Activated CD8-positive, alpha-beta memory T cell treated with anti-CD3 and anti-CD28 coated beads for 1 hour (primary cell): ENCODE measurements at places on chromosomes 3 and 15.

DNA sequence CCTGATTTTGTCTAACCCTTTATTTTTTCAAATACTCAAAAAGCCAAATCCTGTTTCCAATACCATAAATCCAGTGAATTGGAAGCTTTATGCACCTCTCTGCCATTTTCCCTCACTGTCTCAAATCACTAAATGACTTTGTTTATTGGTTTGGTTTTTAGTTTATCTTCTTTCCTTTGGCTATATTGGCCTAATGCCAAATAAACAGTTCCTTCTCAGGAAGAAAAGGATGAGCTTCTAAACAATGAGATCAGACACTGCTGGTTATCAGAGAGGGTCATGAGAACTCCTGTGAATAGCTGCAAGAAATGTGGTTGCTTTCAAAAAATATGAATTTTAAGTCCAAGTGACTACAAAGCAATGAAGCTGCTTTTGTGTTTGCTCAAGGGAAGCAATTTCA lies 359.9 kb downstream of the MECOM start:
- no peak for DNase-seq

GRCh38 chr3:22713936-22714335 lies 489.2 kb upstream of the UBE2E2 start:
- no peak for DNase-seq

- DNase-seq: no peak
These were observed 9.8 kb upstream of the TM4SF4 start for GRCh38 chr3:149464542-149465328.

DNA sequence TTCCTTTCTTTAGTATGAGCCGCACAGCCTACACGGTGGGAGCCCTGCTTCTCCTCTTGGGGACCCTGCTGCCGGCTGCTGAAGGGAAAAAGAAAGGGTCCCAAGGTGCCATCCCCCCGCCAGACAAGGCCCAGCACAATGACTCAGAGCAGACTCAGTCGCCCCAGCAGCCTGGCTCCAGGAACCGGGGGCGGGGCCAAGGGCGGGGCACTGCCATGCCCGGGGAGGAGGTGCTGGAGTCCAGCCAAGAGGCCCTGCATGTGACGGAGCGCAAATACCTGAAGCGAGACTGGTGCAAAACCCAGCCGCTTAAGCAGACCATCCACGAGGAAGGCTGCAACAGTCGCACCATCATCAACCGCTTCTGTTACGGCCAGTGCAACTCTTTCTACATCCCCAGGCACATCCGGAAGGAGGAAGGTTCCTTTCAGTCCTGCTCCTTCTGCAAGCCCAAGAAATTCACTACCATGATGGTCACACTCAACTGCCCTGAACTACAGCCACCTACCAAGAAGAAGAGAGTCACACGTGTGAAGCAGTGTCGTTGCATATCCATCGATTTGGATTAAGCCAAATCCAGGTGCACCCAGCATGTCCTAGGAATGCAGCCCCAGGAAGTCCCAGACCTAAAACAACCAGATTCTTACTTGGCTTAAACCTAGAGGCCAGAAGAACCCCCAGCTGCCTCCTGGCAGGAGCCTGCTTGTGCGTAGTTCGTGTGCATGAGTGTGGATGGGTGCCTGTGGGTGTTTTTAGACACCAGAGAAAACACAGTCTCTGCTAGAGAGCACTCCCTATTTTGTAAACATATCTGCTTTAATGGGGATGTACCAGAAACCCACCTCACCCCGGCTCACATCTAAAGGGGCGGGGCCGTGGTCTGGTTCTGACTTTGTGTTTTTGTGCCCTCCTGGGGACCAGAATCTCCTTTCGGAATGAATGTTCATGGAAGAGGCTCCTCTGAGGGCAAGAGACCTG lies 13.2 kb downstream of the GREM1 start:
- no peak for DNase-seq

DNA sequence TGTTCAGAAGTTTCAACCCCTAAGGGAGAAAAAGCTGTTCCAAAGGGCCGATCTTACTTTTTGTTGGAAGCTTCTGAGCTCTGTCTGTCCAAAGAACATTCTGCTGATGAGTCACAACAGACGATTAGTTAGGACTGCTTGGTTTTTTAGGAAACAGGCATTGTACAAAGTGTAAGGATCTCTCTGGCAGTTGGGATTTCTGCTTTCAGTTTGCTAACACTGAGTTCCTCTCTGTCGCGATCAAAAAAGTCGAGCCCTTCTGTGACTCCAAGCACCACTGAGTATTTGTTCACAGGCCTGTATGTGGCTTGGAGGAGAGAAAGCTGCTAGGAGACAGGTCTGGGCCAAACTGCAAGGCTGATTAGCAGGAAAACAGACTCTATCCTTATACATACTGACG lies 91.8 kb upstream of the PFN2 start:
- DNase-seq: no peak

GRCh38 chr15:77380033-77380432 lies 39.9 kb downstream of the PEAK1 start:
- DNase-seq: no peak

DNA sequence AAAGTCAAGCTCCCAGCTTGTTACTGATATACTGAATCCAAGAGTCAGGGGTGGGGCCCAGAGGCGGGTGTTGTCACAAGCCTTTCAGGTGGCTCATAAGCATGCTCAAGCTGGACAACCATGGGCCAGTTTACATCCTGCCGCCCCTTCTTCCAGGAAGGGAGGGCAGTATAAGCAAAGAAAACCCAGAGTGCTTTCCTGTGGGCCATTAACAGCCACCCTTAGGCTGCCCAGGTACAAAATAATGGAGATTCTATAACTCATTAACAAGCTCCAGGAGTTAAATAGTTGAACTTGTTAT lies 183.2 kb downstream of the NTRK3 start:
- DNase-seq: no peak

DNA sequence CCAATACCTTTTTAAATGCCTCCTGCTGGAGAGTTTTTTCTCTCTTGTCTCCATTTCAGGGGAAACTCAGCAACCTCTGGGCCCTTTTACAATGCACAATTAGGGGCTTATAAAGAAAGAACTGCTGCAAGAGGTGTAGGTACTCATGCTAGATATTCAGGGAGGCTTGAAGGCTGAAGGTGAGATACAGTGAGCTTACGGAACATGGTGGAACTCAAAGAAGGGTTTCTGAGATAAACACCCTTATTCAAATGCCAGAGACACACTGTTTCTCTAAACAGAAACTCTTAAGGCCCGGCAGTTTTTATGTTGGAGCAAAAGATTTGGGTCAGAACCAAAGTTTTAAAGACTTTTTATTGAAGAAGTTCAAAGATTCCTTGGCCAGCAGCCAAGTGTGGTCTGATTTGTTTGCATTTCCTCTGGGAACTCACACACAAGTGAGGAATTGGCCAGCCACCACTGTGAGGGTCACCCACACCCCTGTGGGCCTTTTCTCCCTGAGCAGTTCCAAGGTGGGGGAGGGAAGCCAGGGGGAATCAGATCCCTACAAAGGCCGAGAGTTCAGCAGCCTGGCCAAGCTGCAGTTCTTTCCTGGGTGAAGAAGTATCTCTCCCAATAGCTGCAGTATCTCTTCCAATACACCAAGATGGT lies 47.8 kb downstream of the TNFAIP8L3 start:
- DNase-seq: no peak

GRCh38 chr15:51299187-51300015 lies 39.0 kb downstream of the CYP19A1 start:
- no peak for DNase-seq

DNA sequence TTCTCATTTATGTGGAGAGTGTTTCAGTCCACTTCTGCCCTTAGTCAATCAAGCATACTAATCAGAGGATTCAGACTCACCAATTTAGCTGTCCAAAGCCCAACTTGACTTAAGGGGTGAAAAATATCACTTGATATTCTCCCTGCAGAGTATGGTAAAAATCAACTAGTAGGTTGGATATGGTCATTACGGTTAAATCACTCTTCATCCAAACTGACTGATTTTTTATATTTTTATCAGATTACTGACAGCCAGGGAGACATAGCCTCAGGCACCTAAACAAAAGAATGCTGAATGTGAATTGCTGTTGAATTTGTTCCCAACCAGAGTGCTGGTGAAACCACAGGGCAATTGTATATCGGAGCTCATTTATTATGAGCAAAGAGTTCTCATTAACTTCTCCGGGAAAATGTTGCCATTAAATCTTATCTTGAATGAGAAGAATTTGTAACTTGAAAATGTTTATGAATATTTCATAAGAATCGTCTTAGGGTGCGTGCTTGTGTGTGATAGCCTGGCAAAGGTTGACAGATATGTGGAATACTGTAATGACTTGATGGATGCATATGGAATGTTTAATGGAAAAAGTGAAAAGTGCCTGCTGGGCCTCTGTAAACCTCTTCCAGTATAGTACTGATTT lies 411.2 kb downstream of the NAALADL2 start:
- no peak for DNase-seq

DNA sequence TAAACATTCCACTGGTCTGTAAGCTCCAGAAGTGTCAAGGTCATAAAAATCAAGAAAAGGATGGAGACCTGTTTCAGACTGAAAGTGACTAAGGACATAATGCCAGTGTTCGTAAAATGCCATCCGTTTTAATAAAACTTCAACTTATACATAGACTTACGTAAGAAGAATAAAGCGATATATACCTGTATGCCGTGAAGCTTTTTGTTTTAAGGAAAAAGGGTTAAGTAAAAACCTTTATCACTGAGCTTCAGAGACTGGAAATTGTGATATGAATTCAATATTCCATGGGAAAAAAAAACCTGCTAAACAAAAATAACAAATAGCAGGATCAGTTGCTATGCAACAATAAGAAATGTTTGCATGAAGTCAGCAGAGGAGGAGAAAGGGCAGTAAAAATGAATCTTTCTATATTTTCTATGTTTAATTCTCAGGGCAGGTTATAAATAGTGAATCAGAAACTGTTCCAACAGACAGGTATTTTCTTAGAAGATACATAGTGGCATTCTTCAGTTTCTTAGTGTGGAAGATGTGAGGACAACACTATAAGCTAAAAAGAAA lies 42.5 kb downstream of the CHSY1 start:
- DNase-seq: no peak

DNA sequence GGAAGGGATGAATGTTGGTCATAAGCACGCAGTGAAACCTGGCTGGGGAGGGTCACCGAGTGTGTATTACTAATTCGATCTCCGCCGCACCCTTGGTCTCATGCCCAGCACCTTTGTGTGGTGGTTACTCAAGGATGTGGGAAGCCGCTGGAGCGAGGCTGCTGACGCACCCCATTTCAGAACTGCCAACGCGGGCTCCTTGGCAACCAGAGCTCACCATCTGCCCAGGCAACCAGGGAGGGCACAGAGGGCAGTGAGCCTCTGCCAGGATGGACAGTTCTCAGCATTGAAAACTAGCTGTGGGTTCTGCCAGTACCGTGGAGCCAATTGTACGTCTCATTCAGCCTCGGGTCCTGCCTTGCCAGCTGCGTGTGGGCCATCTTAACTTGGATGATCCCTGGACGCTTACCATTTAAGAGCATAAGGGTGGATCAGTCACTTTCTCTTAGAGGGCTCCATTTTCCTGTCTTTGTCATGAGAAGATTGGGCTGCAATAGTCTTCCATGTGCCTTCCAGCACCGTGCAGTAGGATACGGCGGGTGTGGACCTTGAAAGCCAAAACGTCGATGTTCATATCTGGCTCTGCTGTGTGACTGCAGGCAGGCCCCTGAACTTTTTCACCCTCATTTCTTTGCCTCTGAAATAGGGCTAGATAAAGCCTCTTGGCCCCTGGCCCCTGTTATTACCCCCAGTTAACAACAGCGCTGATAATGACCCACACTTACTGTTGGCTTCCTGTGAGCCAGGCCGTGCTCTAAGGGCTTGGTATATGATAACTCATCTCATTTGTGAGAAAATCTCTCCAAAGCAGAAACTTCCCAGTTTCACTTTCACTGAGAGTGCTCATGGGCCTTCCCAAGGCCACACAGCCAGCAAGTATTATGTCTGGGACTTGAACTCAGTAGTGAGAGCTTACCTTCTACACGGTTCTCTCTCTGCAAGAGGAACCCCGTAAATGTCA lies 238.8 kb downstream of the OPA1 start:
- DNase-seq: no peak

- DNase-seq: no peak
These were observed 69.5 kb downstream of the KLF15 start for GRCh38 chr3:126287536-126288241.

- no peak for DNase-seq
These were observed 705.2 kb downstream of the NAALADL2 start for GRCh38 chr3:175564363-175564762.

DNA sequence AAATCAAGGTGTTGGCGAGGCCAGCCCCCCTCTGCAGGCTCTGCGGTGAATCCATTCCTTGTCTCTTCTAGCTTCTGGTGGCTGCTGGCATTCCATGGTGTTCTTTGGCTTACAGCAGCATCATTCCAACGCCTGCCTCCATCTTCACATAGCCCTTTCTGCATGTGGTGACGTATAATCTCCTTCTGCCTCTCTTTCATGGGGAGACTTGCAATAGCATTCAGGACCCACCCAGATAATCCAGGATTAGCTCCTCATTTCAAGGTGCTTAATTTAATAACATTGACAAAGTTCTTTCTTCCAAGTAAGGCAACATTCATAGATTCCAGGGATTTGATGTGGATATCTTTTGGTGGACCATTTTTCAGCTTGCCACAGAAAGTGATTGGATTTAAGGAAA lies 35.8 kb downstream of the ISG20 start:
- DNase-seq: no peak

GRCh38 chr15:63353887-63354286 lies 27.8 kb downstream of the CA12 start:
- DNase-seq: no peak

GRCh38 chr3:118075873-118076272 lies 958.8 kb downstream of the IGSF11 start:
- DNase-seq: no peak

- DNase-seq: no peak
These were observed 3.0 kb downstream of the ZBED2 start for GRCh38 chr3:111592143-111592542.

- no peak for DNase-seq
These were observed 27.6 kb downstream of the C3orf33 start for GRCh38 chr3:155778462-155778861.

GRCh38 chr3:113179235-113179824 lies 32.0 kb upstream of the BOC start:
- no peak for DNase-seq

- DNase-seq: no peak
These were observed 2.1 kb upstream of the CHL1 start for GRCh38 chr3:194421-194820.

GRCh38 chr3:194246709-194247349 lies 104.3 kb downstream of the CPN2 start:
- DNase-seq: no peak

GRCh38 chr3:173745952-173746682 lies 348.6 kb downstream of the NLGN1 start:
- no peak for DNase-seq

DNA sequence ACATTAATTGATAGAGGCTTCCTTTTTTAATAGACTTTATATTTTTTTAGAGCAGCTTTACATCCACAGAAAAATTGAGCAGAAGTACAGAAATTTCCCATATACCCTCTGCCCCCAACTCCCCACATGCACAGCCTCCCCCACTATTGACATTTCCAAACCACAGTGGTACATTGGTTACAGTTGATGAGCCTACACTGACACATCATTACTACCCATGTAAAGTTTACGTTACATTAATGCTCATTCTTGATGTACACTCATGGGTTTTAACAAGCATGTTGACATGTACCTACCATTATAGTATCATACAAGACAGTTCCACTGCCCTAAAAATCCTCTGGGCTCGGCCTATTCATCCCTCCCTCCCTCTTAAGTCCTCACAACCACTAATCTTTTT lies 78.7 kb downstream of the USF3 start:
- no peak for DNase-seq

GRCh38 chr15:100723315-100723801 lies 121.0 kb downstream of the ASB7 start:
- no peak for DNase-seq

GRCh38 chr15:85129881-85130280 lies 148.2 kb downstream of the PDE8A start:
- DNase-seq: no peak
